MG63 (cell line): ENCODE measurements at places on chromosomes 5 and 9. TPM values are rescaled to one million over a fixed set of nuclear protein-coding genes. Genes with fewer than 3 reads are reported as not detected.
A peak's percentile ranks its signal among the peaks of the same experiment; 100 is the strongest.

DNA sequence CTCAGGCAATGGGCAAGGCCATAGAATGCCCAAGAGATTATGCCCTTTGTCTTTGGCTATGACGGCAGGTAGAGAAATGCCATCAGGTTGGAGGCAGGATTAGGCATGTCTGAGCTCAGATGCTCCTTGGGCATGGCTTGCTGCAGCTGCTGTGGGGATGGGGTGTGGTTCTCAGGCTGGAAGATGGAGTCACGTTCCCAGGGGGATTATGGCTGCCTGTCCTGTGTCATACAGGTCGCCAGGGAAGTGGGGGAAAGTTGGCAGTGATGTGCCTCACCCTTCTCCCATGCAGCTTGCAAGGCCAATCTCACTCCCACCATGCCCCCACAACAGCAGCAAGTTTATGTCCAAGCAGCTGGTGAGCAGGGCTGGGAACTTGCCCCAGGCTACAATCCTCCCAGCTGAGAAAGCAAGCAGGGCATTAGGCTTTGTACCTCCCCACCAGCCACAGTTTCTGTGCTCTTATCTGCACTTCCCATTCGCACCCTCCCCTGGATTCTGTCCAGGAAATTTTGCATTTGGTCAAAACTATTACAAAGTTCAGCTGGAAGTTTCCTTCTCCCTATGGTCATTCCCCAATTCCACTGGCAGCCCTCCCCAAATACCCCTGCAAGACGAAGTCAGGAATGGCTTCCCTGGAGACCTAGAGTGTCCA is 1788.0 kb upstream of the NUDT12 start:
- no peak for DNase-seq

DNA sequence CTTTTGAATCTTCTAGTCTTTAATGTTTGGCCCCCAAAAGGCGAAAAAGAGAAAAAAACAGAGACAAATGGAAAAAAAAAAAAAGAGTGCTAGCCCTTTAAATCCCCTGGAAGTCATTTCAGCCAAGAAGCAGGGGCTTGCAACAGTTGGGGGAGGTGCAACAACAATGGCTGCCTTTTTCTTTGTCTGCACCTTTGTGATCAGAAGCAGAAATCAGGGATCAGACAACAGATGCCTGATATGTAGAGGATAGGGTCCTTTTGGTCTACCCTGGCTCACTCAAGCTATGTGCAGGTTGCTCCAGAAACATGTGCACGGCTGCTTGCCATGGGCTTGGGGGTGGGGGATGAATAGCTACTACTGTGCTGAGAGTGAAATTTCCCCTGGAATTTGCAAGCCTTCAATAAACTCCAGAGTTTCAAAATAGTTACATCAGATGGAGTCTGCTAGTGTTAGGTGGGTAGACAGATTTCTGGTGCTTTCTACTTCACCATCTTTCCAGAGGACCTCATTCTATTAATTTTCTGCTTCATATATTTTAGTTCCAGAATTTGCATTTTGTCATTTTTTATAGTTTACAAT is 150.9 kb downstream of the FGF18 start:
- no peak for DNase-seq

- DNase-seq, result peak; percentile 66
These were observed 42.2 kb upstream of the ALDOB start for GRCh38 chr9:101477736-101478135.

GRCh38 chr9:84709056-84709455 is 39.5 kb downstream of the NTRK2 start:
- DNase-seq, result no peak

SVEP1 gene
- 38.1 and 40.0 TPM in 2 replicates for total RNA-seq

DNA sequence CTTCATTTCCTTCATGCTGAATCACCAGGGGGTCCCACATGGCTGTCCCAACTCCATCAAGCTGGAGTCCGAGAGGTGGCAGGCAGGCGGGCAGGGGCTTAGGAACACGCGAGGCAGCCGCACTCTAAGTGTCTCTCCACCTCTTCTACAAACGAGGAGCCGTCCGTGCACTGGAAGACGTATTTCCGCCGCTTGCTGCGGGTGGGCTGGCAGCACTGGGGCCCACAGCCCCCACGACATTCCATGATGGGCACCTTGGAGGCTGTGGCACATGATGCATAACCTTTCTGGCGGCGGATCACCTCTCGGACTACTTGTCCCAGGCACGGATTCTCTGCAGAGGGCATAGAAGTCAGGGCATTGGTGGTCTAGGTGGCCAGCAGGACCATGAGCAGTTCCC is 87.2 kb upstream of the PANK3 start:
- DNase-seq, result no peak

DNA sequence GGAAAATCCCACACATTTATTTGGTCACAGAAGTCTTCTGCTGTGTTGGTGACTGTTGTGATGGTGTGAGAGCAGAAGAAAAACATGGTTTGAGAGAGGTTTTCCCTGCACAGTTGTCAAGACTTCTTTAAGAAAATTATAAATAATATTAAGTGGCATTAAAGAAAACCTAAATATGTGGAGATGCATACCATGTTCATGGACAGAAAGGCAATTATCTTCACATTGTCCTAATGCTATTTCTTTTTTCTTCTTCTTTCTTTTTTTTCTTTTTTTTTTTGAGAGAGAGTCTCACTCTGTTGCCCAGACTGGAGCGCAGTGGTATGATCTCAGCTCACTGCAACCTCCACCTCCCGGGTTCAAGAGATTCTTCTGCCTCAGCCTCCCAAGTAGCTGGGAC is 24.3 kb upstream of the ERGIC1 start:
- DNase-seq, result no peak

GRCh38 chr5:160209917-160210316 is 19.4 kb upstream of the FABP6 start:
- DNase-seq, result no peak

PDLIM4 gene
- total RNA-seq, result 71.1 and 130 TPM in 2 replicates

DNA sequence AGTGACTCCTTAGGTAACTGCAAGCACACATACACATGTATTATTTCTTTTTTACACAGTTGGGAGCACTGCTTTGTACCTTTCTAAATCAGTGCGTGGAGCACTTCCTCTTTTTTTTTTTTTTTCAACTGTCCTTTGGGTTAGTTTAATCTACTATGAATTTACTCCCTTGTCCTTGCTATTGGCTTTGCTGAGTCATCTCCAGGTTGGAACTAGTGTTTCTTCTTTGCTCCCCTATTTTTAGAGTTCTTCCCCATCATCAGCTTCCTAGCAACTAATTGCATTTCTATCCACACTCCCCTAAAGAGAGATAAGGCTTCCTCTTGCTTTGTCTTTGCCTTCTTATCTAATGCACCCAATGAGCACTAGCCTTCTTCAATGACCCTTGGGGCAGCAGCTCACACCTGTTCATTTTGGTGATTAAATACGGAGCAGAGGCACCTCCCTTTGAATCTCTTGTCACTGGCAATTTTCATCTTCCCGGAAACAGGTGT is 24.3 kb downstream of the S100Z start:
- DNase-seq, result no peak

CFAP90 gene
- total RNA-seq, result not detected in 2 replicates

DNA sequence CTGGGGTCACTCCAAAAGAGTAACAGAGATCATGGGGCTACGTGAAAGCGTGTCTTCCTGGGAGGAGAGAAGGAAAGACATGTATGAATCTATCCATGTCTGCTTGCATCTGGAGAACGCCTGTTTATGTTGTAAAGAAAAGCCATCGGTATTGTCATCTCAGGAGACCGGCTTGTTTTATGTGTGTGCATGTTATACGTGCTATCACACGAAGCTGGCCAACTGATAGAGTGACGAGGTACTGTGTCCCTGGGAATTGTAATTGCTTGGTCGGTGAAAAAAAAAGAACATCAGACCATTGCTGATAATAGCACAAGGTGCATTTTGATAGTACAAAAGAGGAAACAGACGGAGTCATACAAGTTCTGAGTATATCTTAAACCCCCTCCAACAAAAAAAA is 370 bp upstream of the CDH6 start:
- DNase-seq, result no peak

DNA sequence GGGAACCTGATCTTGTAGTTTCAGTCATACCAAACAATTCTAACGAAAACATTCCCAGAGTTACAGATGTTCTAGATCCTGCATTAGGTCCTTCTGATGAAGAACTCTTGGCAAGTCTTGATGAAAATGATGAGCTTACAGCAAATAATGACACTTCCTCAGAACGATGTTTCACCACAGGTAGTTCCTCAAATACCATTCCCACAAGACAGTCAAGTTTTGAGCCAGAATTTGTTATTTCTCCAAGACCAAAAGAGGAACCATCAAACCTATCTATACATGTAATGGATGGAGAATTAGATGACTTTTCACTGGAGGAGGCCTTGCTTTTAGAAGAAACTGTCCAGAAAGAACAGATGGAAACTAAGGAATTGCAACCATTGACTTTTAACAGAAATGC is 21.0 kb downstream of the RMI1 start:
- no peak for DNase-seq

- DNase-seq, result no peak
These were observed 111.6 kb downstream of the ARHGAP26 start for GRCh38 chr5:142881784-142882126.

DNA sequence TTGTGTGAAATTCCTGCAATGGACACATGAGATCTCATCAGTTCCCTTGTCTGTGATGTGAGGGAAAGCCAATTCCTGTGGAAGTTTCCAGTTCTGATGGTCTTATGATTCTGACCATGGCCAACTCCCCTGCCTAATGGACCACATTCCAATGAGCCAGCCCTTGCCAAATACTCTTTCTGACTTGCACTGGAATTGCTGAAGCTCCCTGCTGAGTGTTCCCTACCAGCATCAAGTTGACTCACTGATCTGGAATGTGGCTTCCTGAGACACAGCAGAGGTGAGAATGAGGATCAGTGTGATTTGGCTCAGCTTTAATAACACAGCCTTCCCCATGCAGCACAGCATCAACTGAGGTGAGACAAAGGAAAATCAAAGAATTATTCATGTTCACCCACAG is 427.8 kb downstream of the KDM4C start:
- peak; percentile 21 for DNase-seq

DNA sequence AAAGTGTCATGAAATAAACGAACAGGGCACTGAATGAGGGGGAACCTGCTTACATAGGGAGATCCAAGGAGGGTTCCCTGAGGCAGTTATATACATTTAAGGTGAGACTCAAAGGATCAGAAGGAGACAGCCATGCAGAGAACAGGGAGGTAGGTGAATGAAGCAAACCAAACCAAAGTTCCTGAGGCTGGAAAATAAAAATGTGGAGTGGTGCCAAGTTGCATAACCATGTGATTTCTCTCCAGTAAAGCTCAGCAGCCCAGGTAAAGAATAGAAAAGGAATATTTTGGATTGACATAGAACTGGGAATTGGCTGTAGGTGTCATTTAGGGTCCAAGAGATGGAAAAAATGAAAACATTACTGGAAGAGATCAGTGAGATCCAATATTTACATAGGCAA is 110.7 kb downstream of the CAAP1 start:
- no peak for DNase-seq

DNA sequence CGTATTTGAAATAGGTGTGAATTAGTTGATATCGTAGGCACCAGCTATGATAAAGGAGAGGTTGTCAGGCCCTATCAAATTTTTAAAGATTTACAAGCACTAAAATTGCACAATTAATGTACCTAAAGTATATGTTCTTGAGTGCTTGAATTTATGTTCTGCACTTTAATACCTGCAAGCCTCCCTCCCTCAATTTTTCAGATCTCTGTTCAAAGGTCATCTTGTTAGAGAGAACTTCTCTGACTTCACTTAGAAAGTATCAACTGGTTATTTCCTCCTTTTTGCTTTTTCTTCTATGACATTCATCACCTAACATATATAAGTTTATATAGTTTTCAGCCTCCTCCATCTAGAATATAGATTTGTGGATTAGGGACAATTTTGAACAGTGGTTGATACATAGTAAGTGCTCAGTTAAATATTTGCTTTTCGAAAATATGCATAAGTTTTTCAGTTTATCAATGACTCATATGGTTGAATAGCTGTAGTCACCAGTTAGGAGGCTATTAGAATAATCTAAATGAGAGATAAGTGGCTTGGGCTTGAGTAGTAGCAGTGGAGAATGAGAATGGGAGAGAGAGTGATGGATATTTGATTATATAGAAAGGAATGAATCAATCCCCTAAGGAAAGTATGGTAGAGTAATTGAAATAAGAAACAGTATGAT is 37.3 kb downstream of the LOX start:
- no peak for DNase-seq

DNA sequence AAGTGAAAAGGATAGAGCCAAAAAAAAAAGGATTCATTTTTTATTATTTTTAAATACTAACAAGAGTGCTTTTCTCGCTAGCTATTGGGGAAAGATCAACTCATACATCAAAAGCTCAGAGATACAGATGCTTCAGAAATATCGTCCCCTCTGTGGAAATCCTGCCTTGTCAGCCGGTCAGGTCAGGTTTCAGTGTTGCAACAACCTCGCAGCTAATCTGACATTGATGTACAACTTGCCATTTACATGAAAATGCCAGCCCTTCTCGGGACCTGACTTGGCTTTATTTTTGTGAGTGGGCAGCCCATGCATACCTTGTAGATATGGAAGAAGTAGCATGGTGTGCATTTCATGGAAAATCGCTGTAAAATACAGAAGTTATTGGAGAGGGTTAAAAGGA is 358.8 kb upstream of the ADAMTS16 start:
- DNase-seq, result no peak

GRCh38 chr9:96688187-96688586 is 33.1 kb upstream of the PRXL2C start:
- DNase-seq, result no peak

MAST4 gene
- total RNA-seq, result 0.16 and 0.96 TPM in 2 replicates

NDFIP1 gene
- total RNA-seq, result 53.4 and 113 TPM in 2 replicates

DNA sequence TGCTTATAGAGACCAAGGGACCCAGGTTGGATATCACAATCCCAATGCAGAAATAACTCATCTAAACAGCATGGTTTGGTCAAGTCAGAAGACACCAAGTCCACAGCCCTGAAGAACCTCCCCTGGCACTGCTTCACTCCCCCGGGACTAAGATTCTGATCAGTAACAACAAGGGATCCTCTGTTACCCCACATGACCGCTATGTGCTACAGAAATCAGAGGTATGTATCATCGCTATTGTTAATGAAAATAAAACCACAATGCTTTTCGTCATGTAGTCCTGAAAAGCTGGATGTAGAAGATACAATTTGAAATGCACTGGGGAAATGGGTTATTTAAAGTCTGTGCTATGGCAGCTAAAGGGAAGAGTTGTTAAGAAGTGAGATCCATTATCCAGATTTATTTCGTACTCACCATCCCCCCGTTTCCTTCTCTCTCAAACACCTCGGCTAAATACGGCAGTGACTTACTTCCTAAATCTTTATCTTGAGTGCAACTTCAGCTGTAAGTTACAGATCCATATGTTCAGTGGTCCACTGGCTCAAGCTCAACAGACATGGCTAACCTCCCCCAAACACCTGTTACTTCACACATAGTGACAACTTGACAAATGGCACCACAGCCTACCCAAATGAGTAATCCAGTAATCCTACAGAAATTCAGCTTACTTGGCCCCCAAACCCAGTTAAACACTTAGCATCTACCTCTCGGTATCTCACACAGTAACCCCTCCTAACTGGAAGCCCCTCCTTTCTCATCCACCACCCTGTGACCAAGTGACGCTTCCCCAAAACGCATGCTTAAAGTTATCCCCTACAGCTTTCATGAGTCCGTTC is 129.2 kb downstream of the MYO10 start:
- DNase-seq, result no peak

DNA sequence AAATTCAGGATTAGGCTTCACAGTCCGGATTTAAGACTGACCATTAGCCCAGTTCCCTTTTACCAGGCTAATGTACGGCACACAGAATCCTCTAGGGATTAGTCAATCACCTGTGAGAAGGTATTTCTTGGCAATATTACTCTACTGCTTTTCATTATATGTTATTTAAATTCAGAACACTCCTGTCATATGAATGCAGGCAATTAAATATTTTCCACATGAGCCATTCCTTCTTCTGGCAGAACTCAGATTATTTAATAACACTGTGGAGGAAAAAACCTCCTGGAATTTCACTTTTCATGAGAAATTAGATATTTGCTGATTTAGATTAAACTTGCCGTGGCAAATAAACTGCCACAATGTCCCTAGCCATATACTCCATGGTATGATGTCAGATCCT is 1357.5 kb upstream of the C9orf72 start:
- no peak for DNase-seq
